HCT116 (cell line): ENCODE measurements at places on chromosomes 6 and 20.

DNA sequence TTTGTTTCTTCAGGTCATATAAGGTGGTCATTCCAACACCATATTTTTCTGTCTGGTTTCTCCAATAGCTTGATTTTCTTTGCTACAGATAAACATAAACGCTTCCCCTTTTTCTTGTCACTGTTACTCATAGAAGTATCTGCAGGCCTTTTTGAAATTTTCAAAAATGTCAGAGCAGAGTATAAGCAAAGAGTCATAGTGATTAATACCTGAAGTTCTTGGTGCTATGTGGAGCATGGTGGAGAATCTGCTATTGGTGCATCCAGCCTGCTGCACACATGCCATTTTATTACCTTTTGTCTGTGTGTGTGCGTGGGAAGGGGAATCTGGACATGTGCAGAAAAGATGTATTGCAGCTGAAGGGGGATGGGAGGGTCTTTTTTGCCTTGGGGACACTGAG, 19.7 kb downstream of the STX11 start:
- DNase-seq, result no peak

GRCh38 chr6:137832110-137832509, 34.9 kb upstream of the TNFAIP3 start:
- peak; percentile 73 for DNase-seq

DNA sequence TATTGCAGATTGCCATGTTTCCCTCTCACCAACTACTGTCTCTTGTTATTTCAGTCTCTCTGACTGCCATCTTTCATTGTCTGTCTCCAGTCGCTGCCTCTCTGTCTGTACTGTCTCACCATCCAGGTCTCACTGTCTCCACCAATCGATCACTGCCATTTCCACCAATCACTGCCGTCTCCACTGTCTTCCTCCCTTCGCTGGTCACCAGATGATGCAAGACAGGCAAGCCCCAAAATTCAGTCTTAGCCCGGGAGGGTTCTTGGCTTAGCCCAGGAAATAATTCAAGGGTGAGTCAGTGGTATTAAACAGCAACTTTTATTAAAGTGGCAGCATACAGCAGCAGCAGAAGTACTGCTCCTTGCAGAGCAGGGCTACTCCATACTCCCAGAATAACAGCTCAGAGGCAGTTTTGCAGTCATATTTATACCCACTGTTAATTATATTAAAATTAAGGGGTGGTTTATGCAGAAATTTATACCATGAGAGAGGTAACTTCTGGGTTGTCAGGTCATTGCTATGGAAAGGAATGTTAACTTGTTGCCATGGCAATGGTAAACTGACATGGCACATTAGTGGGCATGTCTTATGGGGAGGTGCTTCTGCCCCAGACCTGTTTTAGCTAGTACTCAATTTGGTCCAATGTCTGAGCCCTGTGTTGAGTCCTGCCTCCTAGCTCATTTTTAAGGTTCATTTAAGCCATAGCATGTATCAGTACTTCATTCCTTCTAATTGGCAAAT, 23.0 kb upstream of the ECHDC1 start:
- peak; percentile 92 for DNase-seq

DNA sequence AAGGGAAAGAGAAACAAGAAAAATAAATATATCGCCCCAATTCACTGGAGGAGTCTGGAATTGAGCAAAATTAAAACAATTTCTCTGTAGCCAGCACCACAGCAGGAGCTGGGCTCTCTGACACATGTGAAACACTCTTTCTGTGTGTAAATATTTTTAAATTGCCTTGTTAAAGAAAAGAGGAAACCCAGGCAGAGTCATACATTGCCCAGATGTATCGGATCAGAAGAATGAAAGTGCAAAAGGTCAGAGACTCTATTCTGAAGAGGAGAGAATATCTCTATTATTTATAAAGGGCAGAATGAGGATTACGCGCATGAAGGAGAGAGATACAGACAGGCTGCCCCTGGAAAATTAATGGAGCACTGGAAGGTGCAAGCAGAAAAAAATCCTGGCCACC, 127.0 kb upstream of the MAN1A1 start:
- no peak for DNase-seq

GRCh38 chr20:36645353-36645752, 643 bp downstream of the SLA2 start:
- no peak for DNase-seq

DNA sequence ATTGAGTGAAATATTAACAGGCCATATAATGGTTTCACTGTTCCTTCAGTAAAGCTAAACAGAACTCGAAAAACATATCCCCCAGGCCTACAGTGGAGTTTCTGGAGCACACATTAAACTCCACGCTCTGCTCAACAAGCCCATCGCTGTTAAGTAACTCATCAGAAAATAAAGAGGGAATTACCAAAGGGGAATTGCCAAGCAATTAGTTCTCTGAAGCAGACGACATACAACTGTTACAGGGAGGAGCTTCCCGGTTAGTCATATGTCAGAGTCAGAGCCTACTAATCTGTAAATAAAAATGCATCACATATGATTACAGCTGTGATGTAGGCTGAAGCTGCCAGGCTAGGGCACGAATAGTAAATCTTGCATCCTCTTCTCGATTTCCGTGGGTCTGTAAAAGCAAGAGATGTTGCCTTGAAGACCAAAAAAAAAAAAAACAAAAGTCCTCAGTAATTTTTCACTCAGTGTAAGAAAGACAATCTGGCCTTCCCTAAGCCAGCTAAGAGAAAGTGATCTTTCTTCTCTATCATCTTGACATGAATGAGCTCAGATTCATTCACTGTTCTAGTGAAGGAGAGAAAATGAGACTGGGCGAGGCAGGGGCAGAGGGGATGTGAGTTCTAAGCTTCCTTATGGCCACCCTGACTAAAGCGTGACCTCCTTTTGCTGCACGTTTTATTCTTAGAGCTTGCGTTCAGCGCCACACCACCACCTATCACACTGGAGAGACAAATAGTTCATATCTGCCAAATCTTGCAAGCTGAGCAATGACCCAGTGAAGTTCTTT, 13.8 kb downstream of the ATXN1 start:
- DNase-seq, result no peak

DNA sequence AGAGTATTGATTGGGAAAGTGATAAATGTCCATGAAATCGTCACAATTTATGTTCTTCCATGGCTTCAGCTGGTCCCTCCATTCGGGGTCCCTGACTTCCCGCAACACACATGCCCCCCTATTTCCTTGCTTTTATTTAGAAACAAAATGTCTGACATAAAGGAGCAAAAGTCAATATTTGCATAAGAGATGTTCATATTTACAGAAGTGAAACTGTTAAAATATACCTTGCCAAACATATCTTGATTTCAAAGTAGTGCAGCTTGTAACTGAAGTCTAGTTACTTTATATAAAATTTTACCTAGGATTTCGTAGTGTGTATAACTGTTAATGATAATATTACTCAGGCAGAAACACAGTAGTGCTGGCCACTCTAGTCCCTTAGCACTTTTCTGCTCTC, 548.9 kb upstream of the ADGRB3 start:
- DNase-seq, result no peak

- no peak for DNase-seq
Measured at GRCh38 chr20:24034820-24035219, 46.2 kb upstream of the GGTLC1 start.

GRCh38 chr6:121157906-121158305, 176.4 kb downstream of the TBC1D32 start:
- DNase-seq, result no peak

DNA sequence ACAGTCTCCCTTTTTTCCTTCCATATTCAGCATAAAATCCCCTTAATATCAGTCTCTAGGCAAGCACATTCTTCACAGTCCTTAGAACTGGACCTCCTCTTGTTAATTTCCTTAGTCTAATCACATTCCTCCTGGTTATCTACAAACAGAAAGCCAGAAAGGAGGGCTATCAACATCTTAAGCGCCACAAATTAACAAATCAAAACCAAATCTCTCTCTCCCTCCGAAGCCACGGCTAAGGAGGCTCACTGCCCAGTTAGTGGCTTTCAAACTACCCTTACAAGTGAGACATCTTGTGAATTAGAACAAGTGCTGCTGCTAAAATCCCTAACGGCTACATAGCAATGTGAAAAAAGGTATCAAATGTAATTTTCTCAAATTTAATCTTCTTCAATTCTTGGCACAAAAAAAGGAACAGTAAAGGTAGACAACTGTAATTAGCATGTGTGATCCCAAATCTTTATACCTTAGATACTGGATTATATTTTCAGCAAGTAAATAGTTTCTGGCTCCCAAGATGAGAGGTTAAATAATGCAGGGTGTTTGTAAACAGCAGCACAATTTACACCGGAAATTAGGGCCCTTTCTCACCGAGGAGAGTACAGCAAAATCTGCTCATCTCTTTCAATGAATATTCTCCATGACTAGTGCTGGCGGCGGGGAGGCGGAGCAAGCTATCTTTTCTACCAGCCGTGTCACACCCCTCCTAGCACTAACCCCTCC, 1.4 kb upstream of the TRIM39 start:
- DNase-seq, result no peak
